ENCODE measurements at places on chromosomes 3 and 15.

- DNase-seq, result no peak
Measured at GRCh38 chr15:63469190-63469589, 35.2 kb upstream of the USP3 start.

- DNase-seq, result no peak
Measured at GRCh38 chr15:85616549-85617110, 178.1 kb downstream of the KLHL25 start.

DNA sequence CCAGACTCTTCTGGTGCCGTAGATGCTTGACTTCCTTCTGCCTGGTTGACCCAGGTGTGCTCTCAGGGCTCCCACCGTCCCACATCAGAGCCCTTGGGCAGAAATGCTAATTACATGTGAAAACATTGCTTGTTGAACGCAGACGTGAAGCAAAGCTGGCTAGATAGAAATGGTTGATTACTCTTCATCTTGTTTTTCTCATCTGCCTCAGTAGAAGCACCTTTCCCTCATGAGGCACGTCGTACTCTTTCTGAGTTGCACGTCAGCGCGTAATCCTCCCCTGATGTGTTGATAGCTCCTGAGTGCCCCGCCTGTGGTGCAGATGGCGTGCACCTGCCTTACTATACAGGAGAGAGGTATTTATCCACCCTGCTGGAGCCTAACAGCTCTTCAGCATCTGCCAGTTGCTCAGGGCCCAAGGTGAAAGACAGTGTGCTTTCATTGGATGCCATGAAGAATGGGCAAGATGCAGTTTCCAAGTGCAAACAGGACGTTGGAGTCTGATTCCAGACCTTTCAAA is 18.1 kb downstream of the MAP6D1 start:
- DNase-seq, result no peak

DNA sequence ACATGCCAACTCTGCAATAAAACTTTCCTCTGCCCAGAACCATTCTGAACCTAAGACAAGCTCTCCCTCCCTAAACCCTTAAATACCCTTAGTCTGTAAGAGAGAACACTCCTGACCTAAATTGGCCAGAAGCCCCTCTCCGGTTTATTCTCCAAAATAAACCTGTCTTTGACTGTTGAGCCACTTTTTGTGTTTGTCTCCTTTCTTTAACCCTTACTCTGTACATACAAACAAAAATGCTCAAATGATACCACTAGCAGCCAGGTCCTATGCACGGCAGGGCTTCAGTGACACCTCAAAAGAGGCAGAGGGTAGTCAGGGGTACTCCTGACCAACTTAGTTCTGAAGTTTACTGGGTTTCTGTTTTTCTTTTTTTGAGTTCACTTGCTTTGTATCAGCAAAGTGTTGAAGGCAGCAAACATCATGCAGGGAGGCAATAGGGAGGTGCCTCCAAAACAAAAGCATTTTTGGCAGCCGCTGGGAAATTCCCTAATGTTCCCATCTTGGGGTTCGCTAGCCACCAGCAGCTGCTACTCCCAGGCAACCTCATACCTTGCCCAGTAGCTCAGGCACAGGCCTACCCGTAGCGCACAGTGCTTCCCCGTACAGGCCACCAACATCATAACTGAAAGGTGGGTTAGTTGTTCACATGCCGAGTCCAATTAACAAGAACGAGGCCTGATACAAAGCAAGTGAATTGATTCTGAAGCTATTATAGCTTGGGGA is 62.9 kb upstream of the GCNT3 start:
- no peak for DNase-seq
